HS-27A (cell line): ENCODE measurements at places on chromosomes 3 and 15.

DNA sequence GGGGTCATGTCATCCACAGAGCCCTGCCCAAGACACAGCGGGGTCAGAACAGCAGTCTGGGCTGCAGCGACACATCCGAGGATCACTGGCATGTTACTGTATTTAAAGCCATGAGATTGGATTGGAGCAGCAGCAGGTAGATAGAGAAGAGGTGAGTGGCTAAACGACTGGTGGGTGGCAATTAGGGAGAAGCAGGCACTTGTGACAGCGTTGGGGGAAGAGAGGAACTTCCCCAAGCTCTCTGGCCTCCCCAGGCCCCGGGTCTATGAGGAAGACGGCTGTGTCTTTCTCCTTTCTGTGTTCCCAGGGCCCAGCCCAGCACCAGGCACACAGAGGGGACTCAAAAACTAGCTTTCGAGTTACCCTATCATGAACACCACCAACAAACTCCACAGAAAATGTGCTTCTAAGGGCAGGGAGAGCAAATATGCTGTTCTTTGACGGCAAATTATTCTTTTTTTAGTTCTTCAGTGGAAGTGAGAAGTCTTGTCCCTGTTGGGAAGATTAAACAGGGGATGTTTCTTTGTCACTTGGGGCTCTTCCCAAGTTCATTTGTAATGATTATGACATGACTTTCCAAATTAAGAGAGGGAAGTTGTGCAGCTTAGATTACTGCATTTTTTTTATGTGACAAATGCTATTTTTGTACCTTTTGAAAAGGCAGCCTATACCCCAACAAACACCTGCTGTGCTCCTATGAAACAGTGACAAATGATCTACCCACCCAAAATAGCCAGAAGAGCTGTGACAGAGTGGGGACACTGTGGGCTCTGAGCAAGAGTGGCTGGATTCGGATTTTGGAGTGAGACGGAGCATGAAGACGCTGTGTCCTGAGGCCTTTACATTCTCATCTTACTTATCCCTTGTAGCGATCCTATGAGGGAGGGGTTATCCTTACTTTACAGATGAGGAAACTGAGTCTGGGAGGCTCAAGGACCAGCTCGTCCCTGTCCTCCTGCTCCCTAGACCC, 7.2 kb upstream of the SYNM start:
- no peak for DNase-seq

GRCh38 chr15:70025413-70026296, 72.1 kb downstream of the TLE3 start:
- DNase-seq = no peak

DNA sequence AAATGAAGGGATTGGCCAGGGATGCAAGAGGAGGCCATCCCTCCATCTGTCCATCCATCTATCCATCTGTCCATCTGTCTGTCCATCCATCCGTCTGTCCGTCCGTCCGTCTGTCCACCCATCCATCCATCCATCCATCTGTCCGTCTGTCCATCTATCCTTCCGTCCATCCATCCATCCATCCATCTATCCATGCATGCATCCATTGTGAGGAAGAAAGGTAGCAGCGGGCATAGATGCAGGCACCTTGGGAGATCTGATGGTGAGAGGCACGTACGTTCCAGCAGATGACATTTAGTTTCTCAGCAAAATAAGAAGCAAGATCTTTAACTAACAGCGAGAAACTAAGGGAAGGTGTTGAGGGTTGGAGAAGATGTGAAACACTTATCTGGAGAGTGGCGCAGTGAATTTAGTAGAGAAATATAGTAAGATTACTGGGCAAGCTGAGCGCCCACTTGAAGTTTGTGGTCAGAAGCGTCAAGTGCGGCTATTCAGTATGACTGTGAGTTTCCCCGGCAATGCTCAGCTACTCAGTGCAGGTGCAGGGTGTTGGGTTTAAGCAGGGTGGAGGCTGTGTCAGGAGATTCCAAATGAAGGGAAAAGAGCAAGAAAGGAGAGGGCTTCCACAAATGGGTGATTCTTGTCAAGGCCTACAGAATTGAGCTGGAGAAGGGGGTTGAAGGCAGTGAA, 22.4 kb upstream of the SRP14 start:
- DNase-seq = no peak

- DNase-seq = no peak
These were observed 14.3 kb downstream of the CXCR6 start for GRCh38 chr3:45957586-45957985.

- peak; percentile 69 for DNase-seq
These were observed 138.8 kb upstream of the HACD2 start for GRCh38 chr3:123723522-123724168.

GRCh38 chr15:37204692-37205091, 104.3 kb upstream of the MEIS2 start:
- no peak for DNase-seq

DNA sequence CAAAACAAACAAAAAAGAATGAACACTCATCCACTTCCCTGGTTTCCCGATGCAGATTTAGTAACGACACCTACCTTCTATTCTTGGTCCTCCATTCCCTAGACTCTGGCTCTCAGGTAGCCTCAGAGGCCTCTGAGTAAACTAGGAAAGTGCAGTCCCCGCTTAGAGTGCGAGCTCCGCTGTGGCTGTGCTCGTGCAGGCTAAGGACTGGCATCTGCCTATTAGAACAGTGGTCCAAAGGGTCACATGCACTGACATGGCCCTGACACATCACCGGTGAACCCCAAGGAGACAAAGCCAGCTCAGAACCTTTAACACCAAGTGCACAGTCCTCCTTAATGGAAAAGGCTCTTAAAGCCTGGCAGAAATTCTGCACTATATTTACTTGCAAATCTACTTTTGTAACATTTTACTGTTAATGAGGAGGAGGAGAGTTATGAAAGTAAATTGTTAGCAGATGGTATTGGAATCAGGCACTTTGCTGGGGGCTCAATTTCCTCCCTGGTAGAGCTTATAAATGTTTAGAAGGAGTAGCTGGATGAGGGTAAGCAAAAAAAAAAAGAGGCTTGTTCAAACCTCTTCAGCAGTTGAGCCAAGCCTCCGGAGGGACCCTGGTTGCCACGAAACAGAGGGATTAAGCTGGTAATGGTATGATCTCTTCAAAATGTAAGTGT, 31.1 kb downstream of the VGLL4 start:
- no peak for DNase-seq
